ENCODE measurements at places on chromosomes 11 and 22. TPM values are rescaled to one million over a fixed set of nuclear protein-coding genes. Genes with fewer than 3 reads are reported as not detected.

DEFB131B gene
- not detected for total RNA-seq

APOL4 gene
- not detected for total RNA-seq

LIF gene
- total RNA-seq: 2.6 TPM

ADORA2A gene
- 11.0 TPM for total RNA-seq

OVOL1 gene
- 0.12 TPM for total RNA-seq

WEE1 gene
- total RNA-seq: 19.0 TPM

LGR4 gene
- total RNA-seq: 0.35 TPM

GAS2 gene
- total RNA-seq: 2.5 TPM

C11orf91 gene
- not detected for total RNA-seq

NLRP10 gene
- not detected for total RNA-seq

FRMD8 gene
- 58.4 TPM for total RNA-seq

MYO7A gene
- 0.20 TPM for total RNA-seq

GRCh38 chr11:11463405-11463804, 110.4 kb upstream of the CSNK2A3 start:
- no peak for DNase-seq

DNA sequence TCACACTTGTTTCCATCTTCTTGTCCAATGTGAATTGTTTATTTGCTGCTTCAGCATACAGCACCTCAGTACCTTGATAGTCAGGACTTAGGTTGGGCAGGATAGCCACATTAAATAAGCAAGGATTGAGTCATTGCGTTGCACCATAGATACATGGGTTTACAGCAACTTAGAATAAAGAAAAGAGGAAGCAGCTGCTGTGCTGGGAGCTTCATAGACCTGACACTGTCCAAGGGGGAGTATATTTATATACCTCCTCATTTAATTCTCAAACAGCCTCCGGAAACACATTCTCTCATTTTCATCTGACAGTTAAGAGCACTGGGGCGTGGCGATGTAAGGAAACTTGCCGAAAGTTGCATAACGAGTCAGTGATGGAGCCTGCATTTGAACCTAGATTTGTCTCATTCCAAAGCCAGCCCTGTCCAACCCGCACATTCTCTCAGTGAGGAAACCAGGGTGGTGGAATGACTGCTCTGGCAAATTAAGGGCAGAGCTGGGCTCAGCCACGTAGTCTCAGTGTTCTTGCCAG, 42.2 kb downstream of the UBASH3B start:
- DNase-seq: no peak

DNA sequence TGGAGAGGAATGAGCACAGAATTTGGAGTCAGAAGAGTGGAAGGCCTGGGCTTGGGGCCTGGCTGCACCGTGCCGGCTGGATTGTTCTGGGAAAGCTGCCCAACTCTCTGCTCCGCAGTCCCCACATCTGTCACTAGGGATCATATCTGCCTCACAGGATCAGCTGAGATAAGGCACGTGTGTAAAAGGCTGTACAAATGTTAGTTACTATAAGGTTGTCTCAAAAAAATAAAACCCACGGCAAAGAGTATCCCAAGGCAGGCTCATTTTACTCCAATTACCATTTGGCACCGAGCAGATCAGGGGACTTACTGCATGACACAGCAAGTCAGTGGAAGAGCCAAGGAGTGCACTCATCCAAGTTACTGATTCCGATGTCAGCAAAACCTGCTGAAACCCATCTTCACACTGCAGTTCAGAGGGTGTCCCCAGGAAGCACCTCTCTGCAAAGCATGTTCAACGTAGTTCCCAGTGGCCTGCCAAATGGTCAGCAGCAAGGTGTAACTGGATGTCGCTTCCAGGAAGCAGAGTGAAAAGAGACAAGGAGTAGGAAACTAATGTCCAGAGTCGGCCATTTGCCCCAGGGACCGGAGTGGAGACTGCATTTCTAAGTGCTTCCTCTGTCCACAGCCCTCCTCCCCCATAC, 18.1 kb upstream of the MRTFA start:
- no peak for DNase-seq

GRCh38 chr11:20157728-20158127, 2.5 kb downstream of the DBX1 start:
- no peak for DNase-seq

DNA sequence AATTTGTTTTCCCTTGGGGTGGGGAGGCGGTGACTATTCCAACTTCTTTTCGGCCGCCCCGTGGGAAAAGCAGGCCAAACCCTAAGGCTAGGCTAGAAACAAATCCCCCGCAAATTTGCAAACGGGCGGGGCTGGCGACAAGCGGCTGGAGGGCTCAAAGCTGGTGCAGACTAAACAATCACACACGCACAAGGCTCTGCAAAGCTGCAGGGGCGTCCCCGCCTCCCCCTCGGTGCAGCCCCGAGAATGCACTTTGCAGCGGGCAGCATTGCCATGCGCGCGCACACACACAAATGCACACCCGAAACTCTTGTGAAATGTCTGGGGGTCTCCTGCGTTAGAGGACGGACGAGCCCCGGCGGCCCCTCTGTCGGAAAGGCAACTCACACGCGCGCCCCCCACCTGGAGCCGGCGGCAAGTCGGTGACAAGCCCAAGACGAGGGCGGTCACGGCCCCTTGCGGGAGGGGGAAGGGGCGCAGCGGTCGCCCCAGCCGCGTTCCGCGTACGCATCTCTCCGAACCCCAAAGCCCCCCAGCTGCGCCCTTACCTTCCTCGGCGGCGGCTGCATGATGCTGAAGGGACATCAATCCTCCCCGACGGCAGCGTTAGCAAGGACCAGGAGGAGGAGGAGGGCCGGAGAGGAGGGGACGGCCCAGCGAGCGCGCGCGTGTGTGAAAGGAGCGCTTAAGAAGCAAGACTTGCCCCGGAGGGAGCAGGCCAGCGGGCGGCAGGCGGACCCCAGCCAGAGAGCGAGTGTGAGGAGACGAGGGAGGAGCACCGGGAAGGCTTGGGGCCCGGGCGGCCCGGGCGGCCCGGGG, 600 bp downstream of the FCHSD2 start:
- peak; percentile 56 for DNase-seq

GRCh38 chr22:20145832-20146223, 5.0 kb downstream of the CCDC188 start:
- no peak for DNase-seq

GRCh38 chr11:95950905-95951304, 27.0 kb upstream of the MTMR2 start:
- no peak for DNase-seq

- no peak for DNase-seq
These were observed 38.4 kb downstream of the TOLLIP start for GRCh38 chr11:1271002-1271401.

- DNase-seq: peak; percentile 26
These were observed 87.0 kb downstream of the CSNK2A3 start for GRCh38 chr11:11265994-11266606.

- no peak for DNase-seq
These were observed 5.5 kb downstream of the HYLS1 start for GRCh38 chr11:125892994-125893393.

DNA sequence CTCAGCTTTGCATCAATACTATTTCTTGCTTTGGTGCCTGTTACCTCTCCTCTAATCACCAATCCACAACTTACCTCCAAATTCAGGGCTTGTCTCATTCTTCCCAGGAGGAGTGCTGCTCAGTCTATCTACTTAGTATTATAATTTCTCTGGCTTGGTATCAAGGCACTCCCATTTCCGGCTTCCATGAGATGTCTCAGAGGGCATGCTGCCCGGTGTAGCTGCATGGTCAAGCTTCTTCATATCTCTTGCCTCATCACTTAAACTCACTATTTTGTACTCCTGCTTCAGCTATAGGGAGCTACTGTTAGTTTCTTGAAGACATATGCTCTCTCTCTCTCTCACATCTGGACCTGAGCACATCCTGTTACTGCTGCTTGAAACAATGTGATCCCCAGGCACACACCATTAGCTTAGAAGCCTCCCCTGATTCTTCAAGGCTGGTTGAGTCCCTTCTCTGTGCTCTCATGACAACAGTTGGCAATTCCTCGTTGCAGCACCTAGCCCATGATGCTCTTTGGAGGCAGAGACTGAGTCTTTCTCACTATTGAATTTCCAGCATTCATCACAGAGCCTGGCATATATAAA, 182.8 kb upstream of the SYN3 start:
- no peak for DNase-seq

DNA sequence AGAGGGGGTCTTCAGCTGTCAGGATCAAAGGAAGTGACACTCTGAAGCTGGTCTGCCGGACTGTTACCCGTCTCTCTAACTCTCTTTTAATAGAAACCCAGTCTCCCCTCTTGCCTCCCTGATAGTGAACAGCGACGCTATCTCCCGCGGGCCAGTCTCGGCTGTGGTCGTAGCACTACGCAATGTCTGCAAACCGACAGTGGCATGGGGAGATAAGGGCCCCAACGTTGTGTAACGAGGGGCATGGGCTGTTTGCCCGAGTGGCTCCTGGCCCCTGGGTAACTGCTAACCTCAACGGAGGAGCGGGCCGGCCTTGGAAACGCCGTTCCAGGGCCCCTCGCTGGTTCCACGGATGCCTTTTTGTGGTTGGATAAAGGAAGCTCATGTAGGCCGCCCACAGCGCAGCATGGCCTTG, 23.3 kb downstream of the ZBTB16 start:
- peak; percentile 27 for DNase-seq

GRCh38 chr11:21774212-21774611, 418.7 kb upstream of the ANO5 start:
- no peak for DNase-seq

DNA sequence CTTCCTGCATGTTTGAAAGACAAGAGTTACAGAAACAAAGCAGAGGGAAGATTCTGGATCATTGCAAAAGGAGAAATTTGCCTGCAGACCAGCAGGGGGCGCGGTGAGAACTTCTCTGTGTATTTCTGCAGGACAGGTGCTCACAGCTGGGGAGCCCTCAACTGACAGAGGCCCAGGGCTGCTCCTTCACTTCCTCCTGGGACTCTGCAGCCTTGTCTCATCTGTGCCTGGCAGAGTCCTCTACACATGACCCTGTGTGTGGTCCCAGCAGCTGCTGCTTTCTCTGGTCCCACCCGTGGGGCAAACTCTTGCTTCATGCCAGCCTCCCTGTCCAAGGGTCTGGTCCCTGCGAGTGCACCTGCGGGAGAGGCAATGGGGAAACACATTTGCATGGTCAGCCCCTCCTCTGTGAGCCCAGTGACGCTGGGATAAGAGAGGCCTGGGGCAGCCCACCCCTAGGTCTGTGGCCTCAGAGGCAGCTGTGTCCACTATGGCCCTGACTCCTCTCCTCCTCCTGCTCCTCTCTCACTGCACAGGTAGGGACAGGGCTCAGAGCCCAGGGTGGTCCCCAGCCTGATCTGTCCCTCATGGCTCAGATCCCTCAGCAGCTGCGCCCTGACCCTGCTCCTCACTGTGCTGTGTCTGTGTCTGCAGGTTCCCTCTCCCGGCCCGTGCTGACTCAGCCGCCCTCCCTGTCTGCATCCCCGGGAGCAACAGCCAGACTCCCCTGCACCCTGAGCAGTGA, 43.2 kb upstream of the VPREB1 start:
- no peak for DNase-seq

DNA sequence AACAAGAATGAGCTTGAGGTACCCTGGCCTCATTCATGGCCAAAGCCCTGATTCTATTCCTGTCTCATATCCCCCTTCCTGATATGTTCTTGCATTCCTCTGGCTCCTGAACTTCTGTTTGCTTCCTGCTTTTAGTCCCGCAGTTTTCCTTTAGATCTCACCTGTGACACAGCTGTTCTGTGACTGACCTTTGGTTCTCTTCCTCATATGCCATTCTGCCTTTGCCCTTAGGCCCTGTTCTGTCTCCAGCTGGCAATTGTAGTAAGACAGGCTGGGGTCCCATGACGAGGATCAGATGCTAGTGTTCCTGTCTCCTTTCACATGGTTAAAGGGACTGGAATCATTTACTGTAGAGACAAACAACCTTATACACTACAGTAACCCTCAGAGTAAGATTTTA, 59.0 kb upstream of the PDE3B start:
- no peak for DNase-seq
